ENCODE measurements at places on chromosomes 1 and 21. TPM values are rescaled to one million over a fixed set of nuclear protein-coding genes. Genes with fewer than 3 reads are reported as not detected.

CDC7 gene
- total RNA-seq = 0.52 TPM

PLEKHA6 gene
- 5.0 TPM for total RNA-seq

FBXO28 gene
- total RNA-seq = 24.8 TPM

MAP3K7CL gene
- total RNA-seq = 3.0 TPM

DYNLT5 gene
- not detected for total RNA-seq

DMBX1 gene
- not detected for total RNA-seq

PLA2G2A gene
- total RNA-seq = not detected

SLAMF9 gene
- total RNA-seq = not detected

OR2T11 gene
- not detected for total RNA-seq

TCEA3 gene
- total RNA-seq = 20.2 TPM

GART gene
- 21.1 TPM for total RNA-seq

ABCA4 gene
- 0.34 TPM for total RNA-seq

SPATA6 gene
- total RNA-seq = 5.3 TPM

TMPRSS3 gene
- not detected for total RNA-seq

KLHDC9 gene
- total RNA-seq = 2.3 TPM

COQ8A gene
- 19.7 TPM for total RNA-seq

NUP210L gene
- 0.17 TPM for total RNA-seq

S100A7 gene
- not detected for total RNA-seq

ELF3 gene
- under 0.01 TPM for total RNA-seq

OR6N1 gene
- not detected for total RNA-seq

RAB13 gene
- 146 TPM for total RNA-seq

CLCNKB gene
- total RNA-seq = 0.17 TPM

MATN1 gene
- not detected for total RNA-seq

All from bronchial smooth muscle cell (primary cell).